ENCODE measurements at places on chromosomes 3 and 15. TPM values are rescaled to one million over a fixed set of nuclear protein-coding genes. Genes with fewer than 3 reads are reported as not detected.

The COL8A1 gene
- total RNA-seq, result 56.4 TPM

The SLC24A5 gene
- not detected for total RNA-seq

The MUSTN1 gene
- total RNA-seq, result 1.6 TPM

The IL5RA gene
- not detected for total RNA-seq

The GOLGA8K gene
- total RNA-seq, result 0.08 TPM

The SGO1 gene
- total RNA-seq, result 2.7 TPM

The ZFAND6 gene
- 80.9 TPM for total RNA-seq

The RARB gene
- total RNA-seq, result not detected

The ASB14 gene
- total RNA-seq, result not detected

The RETNLB gene
- total RNA-seq, result not detected

The TM4SF18 gene
- 0.46 TPM for total RNA-seq

The BHLHE40 gene
- 62.2 TPM for total RNA-seq

The GADL1 gene
- total RNA-seq, result not detected

The BBS4 gene
- 11.7 TPM for total RNA-seq

The CD96 gene
- 0.08 TPM for total RNA-seq

The DAPK2 gene
- total RNA-seq, result 1.2 TPM

The EIF2B5 gene
- total RNA-seq, result 38.0 TPM

The KBTBD8 gene
- 3.8 TPM for total RNA-seq

The KCNAB1 gene
- not detected for total RNA-seq

The GOLGA8M gene
- total RNA-seq, result not detected

The NAALADL2 gene
- 0.23 TPM for total RNA-seq

The SPTBN5 gene
- total RNA-seq, result 0.31 TPM

The ISLR gene
- 0.08 TPM for total RNA-seq

The FAH gene
- 29.0 TPM for total RNA-seq

The ZDHHC23 gene
- 0.87 TPM for total RNA-seq

The STXBP5L gene
- not detected for total RNA-seq

The GOLGA6D gene
- total RNA-seq, result not detected

The PLSCR2 gene
- total RNA-seq, result not detected

The COX17 gene
- 29.6 TPM for total RNA-seq

The THRB gene
- 0.84 TPM for total RNA-seq

The IL12A gene
- 0.42 TPM for total RNA-seq

The ITIH1 gene
- not detected for total RNA-seq

The PROS1 gene
- 2.3 TPM for total RNA-seq

The NRROS gene
- total RNA-seq, result under 0.01 TPM

The PAK6 gene
- 21.0 TPM for total RNA-seq

The PRRT3 gene
- total RNA-seq, result 1.1 TPM

The EPHB1 gene
- total RNA-seq, result 0.08 TPM

The CEMIP gene
- 1.1 TPM for total RNA-seq

The IMPG2 gene
- total RNA-seq, result 0.04 TPM
